ENCODE measurements at places on chromosomes 12 and 14. TPM values are rescaled to one million over a fixed set of nuclear protein-coding genes. Genes with fewer than 3 reads are reported as not detected.

LRFN5 gene
- 1.5 TPM for total RNA-seq

DNA sequence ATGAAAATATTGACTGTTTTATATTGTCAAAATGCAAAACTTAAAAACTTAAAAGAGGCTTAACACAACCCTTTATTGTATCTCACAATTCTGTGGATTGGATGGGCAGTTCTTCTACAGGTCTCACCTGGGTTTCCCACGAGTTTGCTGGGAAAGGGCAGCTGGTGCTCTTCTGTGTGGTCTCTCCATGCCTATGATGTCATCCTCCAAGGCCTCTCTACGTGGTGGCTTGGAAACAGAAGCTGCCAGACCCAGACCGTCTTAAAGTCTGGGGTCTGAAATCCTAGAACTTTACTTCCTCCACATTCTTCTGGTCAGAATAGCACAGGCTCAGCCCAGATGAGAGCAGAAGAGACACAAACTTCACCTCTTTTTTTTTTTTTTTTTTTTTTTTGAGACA, 36.5 kb upstream of the KICS2 start:
- no peak for DNase-seq

DNA sequence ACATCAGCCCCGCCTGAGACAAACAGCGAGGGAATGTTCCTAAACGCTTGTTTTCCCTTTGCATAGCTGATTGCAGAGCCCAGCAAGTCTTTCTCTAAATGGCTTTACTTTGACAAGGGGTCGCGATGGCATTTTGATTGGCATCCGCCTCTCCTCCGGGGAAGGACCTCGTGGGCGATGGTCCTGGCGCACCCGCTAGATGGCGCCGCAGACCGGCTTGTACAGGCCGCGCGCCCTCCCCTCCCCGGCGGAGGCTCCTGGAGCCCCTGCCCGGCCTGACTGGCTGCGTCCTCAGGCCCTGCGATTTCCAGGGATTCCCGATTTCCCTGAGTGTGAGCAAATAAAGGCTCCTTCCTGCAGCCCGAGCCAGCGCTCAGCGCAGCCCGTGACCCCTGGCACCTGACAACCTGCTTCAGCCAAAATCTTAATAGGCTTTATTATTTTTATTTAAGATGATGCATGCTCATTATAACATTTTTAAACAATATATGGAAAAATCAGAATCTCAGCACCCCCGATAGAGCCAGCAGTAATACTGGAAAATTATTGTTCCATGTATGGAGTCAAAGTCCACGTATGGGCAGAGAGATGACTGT, 468.3 kb downstream of the AACS start:
- peak; percentile 62 for DNase-seq

DNA sequence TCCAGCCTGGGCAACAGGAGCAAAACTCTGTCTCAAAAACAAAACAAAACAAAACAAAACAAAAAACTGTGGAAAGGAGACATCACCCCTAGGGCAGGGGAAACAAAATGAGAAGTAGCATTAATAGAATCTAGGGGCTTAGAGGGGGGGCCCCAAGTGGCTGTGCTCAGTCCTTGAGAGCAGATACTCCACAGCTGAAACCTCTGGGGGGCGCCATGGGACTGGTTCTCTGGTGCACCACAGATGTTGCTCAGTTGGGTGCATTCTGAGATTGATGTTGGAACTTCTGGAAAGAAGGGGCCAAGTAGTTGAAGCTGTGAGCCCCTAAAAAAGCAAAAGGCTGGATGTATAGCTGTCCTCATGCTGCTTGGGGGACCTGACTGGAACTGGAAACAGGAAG, 11.8 kb upstream of the SYNE2 start:
- DNase-seq = no peak

- DNase-seq = no peak
Measured at GRCh38 chr12:113109872-113110599, 25.5 kb downstream of the RASAL1 start.

DNA sequence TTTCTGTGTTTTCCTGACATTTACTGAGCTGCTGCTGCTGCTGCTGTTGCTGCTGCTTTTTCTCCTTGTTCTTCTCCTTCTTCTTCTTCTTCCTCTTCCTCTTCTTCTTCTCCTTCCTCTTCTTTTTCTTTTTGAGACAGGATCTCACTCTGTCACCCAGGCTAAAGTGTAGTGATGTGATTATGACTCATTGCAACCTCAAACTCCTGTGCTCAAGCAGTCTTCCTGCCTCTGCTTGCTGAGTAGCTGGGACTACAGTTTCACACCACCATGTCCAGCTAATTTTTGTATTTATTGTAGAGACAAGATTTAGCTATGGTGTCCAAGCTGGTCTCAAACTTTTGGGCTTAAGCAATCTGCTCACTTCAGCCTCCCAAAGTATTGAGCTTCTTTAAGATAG, 95.8 kb downstream of the TMTC3 start:
- DNase-seq = no peak

- no peak for DNase-seq
Measured at GRCh38 chr14:57136669-57137328, 131.9 kb downstream of the EXOC5 start.

DNA sequence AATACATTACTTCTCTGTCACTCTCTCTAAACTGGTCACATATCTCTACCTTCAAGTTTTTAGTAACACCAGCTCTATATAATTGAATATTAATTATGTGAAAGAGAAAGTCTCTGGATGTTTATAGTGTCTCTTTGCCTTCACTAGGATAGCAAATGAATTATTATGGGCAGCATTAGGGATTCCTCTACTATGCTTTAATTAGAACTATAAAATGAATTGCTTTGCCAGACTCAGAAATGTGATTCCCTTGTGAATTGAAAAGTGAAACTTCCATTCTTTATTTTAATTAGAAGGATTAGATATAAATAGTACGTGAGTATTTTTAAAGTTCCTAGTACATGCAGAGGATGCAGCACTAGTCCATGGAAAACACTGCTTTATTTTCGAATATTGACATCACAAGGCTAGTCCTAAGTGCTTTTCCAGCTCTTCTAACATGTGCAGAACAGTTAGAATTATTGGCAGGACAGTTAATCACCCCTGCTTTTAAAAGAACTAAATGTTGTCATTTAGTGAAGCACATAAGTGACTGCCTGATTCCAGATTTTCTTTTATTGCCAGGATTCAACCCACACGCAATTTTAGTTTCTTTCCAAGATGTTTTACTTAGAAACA, 23.0 kb upstream of the REP15 start:
- no peak for DNase-seq

MMP14 gene
- 108 TPM for total RNA-seq

GRCh38 chr14:80494769-80495168, 283.5 kb upstream of the DIO2 start:
- no peak for DNase-seq

GRCh38 chr12:127583041-127583440, 683.9 kb upstream of the TMEM132C start:
- no peak for DNase-seq

DNA sequence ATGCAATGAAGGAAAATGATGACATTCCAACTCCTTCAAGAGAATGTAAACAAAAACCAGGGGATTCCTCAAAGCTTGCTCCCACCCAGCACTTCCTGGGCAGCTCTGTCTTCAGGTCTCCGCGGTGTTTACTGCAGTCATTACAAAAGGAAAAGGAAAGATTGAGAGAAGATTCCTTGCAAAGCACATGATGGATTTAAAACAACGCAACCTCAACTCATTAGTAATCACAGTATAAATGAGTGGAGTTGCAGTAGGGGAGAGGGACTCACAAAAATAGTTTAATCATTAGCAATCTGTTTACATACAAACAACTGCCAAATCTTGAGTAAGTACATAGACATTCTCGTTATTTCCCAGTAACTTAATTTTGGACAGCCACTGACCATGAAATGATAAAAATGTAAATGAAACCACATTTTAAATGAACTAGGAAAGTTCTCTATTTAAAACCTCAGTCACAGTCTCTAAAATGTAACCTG, 49.7 kb upstream of the OVCH1 start:
- no peak for DNase-seq

GRCh38 chr12:59927032-59927431, 331.2 kb downstream of the SLC16A7 start:
- no peak for DNase-seq

PGF gene
- total RNA-seq = 9.3 TPM

DNA sequence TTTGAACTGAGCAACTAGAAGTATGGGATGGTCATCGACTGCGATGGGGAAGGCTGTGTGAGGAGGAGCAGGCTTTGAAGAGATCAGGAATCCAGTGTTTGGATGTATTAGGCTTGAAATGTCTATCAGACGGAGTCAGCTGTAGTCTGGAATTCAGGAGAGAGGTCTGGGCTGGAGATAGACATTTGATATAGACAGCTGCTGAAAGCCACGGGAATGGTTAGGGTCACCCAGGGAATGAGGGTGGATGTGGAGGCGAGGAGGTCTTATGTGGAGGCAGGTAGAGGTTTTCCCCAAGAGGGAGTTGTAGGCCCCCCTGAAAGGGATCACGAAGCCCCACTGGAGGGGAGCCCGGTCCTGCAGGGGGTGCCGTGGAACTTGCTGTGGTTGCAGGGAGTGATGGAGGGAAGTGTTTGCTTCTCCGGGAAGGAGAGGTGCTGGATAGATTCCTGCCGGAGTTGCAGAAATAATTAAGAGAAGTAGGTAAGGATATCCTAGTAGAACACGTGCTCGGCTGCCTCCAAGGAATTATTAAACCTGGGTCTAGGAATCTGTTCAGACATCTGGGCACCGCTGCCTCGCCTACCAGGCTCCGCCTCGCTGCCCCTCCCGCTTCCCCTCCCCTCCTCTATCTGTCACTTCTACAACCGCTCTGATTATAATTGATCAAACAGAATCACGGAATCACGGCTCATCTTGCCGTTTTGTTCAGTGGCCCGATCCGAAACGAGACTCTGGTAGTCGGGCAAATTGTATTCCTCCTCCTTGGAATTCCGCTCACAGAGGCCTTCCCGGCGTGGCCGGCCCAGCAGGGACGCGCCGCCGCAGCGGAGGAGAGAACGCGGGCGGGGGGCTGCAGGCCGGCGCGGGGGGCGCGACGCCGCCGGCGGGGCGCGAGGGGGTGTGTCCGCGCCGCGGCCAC, 826 bp upstream of the CACNA1C start:
- peak; percentile 62 for DNase-seq

- DNase-seq = no peak
Measured at GRCh38 chr12:58914457-58914856, 5.8 kb downstream of the LRIG3 start.

PPP1R36 gene
- total RNA-seq = 2.7 TPM

GRCh38 chr12:79938843-79939242, 3.9 kb upstream of the PPP1R12A start:
- no peak for DNase-seq

DNA sequence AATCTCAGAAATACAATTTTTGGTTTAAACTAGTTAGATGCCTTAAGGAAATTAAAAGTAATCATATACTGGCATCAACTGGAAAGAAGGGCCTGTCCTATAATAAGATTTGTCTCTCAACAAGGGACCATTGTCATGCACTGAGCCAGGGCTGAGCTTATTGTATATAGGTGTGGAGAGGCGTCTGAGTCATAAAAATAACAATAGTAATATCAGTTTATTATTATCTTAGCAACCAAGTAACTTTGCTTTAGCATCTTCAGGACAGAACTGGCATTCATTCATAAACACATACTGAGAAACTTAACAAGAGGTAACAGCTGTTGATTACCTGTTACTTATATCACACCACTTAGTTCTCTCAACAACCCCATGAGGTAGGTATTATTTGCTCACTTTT, 7.1 kb downstream of the KRT75 start:
- no peak for DNase-seq

DNA sequence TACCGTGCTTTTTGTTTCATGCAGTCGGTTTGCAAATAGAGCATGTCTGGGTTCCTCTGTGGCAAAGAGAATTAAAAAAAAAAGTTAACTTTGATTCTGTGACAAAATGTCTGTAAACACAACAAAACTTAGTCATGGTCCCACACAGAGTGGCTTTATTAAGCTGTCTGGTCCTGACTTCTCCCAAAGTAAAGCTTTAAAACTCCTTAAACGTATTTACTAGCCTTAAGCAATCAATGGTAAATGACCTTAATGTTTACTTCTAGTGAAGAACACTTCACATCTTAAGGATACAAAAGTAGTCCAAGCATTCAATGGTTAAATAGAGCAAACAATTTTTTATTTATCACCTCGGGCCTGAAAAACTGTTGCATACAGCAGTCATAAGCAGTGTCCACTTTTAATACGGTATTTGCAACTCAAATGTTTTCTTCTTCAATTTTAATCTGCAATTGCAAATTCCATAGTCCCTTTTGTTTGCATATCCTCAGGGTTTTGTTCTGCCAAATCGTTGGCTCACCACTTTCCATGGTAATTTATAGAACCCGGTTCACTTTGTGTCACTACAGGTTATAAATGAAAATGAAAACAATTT, 453.0 kb upstream of the MIS18BP1 start:
- DNase-seq = no peak

- no peak for DNase-seq
Measured at GRCh38 chr14:38884109-38884508, 218.9 kb downstream of the SEC23A start.

- DNase-seq = no peak
Measured at GRCh38 chr14:50360851-50361250, 35.8 kb downstream of the CDKL1 start.

DNA sequence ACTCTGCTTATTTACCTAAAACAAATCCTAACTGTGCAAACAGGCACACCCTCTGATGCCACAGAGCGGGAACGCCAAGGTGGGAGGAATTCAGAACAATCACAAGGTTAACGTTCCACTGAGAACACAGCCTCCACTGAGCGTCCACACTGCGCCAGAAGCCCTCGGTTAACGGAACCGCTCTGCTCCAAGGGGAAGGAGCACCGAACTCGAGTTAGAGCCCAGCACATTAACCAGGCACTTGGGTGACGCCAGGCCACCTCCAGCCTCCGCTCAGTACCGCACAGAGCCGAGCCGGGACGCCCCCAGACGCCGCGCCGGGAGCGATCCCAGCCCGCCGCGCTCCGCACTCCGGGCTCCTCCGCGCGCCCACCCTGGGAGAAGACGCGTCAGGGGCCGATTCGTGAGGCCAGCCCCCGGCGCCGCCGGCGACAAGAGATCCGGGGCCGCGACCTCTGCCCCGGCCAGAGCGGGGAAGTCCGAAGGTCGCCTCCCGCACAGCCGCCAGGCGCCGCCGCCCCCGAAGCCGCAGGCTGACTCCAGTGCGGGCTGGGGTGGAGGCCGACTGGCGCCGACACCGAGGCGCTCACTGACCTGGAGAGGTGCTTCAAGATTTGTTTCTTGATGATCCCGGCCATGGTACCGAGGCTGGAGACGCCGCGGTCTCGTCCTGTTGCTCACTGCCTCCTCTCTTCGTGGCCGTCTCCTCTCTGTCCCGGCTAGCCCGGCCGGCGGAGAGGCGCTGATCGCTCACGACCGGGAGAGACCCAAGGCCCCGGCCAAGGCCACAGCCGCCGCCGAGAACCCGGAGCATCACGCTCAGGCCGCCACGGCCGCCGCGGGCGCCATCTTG, 450 bp downstream of the BLTP3B start:
- peak; percentile 83 for DNase-seq

TBX3 gene
- total RNA-seq = 18.0 TPM

GRCh38 chr12:113823016-113823415, 143.1 kb downstream of the RBM19 start:
- DNase-seq = no peak

DNA sequence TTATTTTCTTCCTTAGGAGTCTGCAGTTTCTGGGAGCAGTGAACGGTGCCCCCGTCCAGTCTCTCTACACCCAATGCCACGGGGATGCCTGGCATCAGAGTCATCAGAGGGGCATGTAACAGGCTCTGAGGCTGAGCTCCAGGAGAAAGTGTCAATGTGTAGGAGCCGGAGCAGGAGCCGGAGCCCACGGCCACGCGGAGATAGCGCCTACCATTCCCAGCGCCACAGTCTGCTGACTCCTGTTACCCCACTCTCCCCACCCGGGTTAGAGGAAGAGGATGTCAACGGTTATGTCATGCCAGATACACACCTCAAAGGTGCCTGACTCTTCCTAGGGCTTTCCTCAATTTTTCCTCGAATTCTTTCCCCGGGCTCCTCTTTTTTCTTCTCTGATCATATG, 3.3 kb upstream of the PA2G4 start:
- DNase-seq = no peak

RFX4 gene
- not detected for total RNA-seq
